Activated CD8-positive, alpha-beta T cell treated with anti-CD3 and anti-CD28 coated beads, Interleukin-2, amount 10 ng/mL, durations not matched to agents 7 days and 5 days (primary cell): ENCODE measurements at places on chromosomes 13 and 19.

DNA sequence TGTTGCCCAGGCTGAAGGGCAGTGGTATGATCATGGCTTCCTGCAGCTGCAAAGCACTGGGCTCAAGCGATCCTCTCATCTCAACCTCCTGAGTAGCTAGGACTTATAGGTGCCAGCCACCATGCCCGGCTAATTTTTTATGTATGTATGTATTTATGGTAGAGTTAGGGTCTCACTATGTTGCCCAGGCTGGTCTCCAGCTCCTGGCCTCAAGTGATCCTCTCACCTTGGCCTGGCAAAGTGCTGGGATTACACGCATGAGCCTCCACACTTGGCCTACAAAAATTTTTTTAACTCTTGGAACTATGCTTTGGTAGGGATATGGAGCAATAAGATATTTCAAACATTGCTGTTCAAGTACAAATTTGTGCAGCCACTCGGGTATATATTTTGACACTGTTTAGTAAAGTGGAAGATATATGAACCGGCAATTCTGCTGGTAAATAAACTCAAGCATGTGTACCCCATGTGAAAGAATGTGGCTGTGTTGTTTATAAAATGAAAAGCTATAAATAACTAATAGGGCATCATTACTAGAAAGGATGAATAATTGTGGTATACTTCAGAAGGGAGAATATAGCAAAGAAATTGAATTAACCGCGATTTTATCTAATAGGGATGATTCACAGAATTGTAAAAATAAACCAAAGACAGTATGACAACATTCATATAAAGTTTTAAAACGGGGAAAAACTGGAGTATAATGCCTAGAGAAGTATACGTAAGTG, 1.1 kb downstream of the ZNF566 start:
- no peak for DNase-seq

DNA sequence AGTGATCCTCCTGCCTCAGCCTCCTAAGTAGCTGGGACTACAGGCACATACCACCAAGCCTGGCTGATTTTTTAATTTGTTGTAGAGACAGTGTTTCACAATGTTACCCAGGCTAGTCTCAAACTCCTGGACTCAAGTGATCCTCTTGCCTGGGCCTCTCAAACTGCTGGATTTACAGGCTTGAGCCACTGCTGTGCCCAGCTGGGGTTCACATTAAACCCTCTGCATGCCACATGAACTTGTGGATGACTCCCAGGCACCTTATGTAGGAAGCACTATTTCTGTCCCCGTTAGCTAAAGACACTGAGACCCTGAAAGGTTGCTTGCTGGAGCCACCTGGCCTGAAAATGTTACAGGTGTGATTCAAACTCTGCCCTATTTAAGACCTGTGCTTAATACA, 10.5 kb downstream of the MYH14 start:
- no peak for DNase-seq

DNA sequence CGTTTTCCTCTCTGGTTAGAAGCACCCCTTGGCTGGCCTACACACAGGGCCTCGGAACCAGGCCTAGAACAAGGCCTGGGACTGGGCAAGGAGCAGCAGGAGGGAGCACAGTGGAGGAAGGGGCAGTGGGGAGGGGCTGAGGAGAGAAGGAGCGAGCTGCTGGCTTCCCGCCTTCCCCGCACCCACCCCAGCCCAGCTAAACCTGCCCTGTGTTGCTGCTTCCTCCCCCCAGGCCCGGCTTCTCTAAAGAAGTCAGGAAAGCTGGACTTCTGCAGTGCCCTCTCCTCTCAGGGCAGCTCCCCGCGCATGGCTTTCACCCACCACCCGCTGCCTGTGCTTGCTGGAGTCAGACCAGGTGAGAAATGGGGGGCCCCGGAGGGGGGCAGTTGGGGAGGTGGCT, 24.3 kb downstream of the LYL1 start:
- DNase-seq = no peak

GRCh38 chr19:3068071-3068470, 5.8 kb upstream of the TLE5 start:
- DNase-seq = no peak
